ENCODE measurements at places on chromosomes 6 and 20. TPM values are rescaled to one million over a fixed set of nuclear protein-coding genes. Genes with fewer than 3 reads are reported as not detected.

Gene AIF1
- total RNA-seq, result not detected

Gene ITCH
- 35.6 TPM for total RNA-seq

Gene ZNF334
- 1.7 TPM for total RNA-seq

Gene BPIFB2
- total RNA-seq, result not detected

Gene PSORS1C2
- not detected for total RNA-seq

Gene MAP3K4
- total RNA-seq, result 11.6 TPM

Gene FOXQ1
- 0.45 TPM for total RNA-seq

Gene TMEM74B
- total RNA-seq, result not detected

Gene MUC22
- not detected for total RNA-seq

Gene NFATC2
- total RNA-seq, result 0.15 TPM

Gene SEMG1
- not detected for total RNA-seq

Gene SRSF12
- 0.34 TPM for total RNA-seq

Gene TRIM40
- not detected for total RNA-seq

Gene BTN1A1
- not detected for total RNA-seq

Gene MCHR2
- not detected for total RNA-seq

Gene FAM217A
- total RNA-seq, result not detected
